ENCODE measurements at places on chromosomes 2 and 18. TPM values are rescaled to one million over a fixed set of nuclear protein-coding genes. Genes with fewer than 3 reads are reported as not detected.

The GCA gene
- polyA plus RNA-seq, result 13.3 TPM

DNA sequence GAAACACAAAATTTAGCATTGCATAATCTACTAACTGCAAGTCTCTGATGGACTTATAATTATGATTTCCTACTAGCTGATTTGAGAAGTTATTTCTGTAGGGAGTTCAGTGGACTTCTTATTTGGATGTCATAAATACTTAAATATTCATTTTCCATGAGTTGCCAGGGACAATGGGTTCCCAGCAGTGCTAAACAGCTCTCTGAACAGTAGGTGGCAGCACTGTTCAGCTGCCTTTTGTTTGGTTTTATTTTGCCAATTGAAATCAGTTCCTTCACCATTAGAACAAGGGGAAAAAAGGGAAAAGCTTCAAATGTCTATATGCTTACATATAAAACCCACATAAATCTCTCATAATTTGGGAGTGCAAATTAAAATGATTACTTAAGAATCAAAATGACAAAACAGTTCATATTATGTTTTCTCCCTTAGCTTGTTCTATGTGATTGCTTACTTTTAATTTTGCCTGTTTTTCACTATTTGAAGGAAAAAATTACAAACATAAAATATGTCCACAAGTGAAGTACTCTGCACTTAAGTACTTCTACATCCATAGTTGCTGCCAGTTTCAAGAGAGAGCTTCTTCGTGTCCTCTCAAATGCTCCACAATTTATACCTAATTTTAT lies 898.9 kb downstream of the CPS1 start:
- DNase-seq, result peak; percentile 80

DNA sequence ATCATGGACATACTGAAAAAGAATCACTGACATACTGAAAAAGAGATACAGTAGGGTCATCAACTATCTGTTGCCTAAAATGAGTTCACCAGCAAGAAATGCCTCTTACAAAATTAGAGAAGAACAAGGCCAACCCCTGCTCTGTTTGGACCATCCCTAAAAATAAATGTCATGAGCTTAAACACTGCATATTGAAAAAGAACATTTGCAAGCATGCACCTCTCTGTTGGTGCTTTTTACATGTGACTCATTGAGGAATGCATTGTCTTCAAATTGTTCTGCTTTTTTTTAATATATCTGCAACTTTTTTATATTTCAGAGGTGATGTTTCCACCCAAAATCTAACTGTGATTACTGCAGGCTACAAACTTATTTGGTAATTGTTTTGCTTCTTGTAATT lies 233.9 kb upstream of the LRATD1 start:
- no peak for DNase-seq

The RIOK3 gene
- polyA plus RNA-seq, result 67.8 TPM

DNA sequence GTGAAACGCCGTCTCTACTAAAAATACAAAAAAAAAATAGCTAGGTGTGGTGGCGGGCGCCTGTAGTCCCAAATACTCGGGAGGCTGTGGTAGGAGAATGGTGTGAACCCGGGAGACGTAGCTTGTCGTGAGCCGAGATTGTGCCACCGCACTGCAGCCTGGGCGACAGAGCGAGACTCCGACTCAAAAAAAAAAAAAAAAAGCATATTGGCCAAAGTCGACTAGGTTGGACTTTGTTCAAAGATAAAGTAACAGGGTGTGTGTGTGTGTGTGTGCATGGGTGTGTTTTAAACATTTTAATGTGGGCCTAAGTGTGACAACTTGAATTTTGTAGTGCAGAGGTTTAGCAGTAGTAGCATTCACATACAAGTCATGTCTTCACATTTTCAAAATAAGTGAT lies 11.7 kb downstream of the GEMIN6 start:
- no peak for DNase-seq

- DNase-seq, result no peak
These were observed 109.7 kb downstream of the ERBB4 start for GRCh38 chr2:212428681-212429478.

GRCh38 chr2:210997373-210997772 lies 441.0 kb downstream of the CPS1 start:
- DNase-seq, result no peak

All from muscle of leg (tissue), 16 donors.